CD4-positive, alpha-beta T cell treated with Interleukin-10 for 1 hour (primary cell): ENCODE measurements at places on chromosomes 12 and 14.

- DNase-seq = no peak
These were observed 302.6 kb downstream of the SNAPC1 start for GRCh38 chr14:62064751-62065323.

DNA sequence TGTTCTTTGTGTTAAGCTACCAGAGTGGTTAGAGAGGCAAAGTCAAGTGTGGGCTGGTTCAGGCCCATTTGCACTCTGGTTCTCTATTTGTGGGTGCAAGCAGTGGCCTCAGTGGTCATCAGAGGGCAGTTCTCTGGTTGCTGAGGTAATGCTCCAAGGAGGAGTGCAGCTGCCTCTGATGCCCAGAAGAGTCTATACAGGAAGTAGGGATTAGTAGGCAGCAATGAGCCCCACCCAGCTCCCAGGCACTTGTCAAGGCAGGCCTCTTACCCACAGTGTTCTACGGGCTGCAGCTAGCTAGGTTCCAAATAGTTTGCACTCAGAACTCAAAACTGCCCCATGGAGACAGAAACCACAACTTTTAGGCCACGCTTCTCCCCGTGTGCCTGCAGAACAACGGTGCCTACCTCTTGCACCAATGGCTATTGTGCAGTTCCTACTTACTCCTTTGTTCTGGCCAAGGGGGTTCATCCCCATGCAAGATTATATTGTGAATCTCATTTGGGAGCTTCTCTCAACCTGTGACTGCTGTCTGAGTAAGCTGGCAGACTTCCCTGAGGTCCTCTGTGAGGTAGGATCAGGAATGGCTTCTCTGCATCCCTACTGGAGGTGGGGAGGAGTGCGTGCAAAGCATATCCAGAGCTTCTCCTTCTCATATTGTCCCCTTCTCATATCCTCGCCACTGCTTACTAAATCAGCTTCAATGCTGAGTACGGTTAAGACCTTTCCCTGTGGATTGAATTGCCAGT is 410.3 kb upstream of the LMO3 start:
- no peak for DNase-seq

- DNase-seq = no peak
These were observed 1.4 kb upstream of the STON2 start for GRCh38 chr14:81401420-81402122.

DNA sequence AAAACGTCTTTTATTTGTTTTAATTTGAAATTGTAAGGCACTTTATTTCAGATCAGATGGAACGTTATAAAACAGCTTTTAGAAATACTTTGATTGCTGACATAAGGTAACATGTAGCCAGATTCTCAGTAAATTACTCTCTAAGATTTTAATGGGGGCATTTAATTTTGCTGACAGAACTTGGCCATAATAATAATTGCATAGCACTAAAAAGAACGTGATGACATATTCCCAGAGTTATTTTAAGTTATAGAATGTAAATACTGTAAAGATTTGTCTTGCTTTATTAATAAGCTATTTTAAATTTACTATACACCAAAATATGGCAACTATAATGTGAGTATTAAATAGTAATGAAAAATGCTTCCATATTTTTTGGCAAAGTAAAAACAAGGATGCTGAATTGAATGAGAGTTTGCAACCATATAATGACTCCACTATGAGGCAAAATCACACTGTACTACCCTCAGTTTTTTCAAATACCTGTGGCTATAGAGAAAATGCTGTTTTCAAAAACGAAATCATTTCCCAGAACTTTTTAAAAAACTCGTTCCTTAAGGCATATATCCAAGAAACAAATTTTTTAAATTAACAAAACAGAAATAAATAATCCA is 876 bp downstream of the LUM start:
- DNase-seq = no peak

- no peak for DNase-seq
These were observed 15.2 kb upstream of the NAA30 start for GRCh38 chr14:57375156-57375555.

- DNase-seq = no peak
These were observed 96.7 kb downstream of the CEP128 start for GRCh38 chr14:80844872-80845271.
